ENCODE measurements at places on chromosomes 2 and 18. TPM values are rescaled to one million over a fixed set of nuclear protein-coding genes. Genes with fewer than 3 reads are reported as not detected.

- peak; percentile 78 for DNase-seq
Measured at GRCh38 chr2:173963323-173963816, 1.8 kb downstream of the SP3 start.

Gene ERICH2
- polyA plus RNA-seq = 0.56 TPM

Gene AQP12B
- 1.6 TPM for polyA plus RNA-seq

DNA sequence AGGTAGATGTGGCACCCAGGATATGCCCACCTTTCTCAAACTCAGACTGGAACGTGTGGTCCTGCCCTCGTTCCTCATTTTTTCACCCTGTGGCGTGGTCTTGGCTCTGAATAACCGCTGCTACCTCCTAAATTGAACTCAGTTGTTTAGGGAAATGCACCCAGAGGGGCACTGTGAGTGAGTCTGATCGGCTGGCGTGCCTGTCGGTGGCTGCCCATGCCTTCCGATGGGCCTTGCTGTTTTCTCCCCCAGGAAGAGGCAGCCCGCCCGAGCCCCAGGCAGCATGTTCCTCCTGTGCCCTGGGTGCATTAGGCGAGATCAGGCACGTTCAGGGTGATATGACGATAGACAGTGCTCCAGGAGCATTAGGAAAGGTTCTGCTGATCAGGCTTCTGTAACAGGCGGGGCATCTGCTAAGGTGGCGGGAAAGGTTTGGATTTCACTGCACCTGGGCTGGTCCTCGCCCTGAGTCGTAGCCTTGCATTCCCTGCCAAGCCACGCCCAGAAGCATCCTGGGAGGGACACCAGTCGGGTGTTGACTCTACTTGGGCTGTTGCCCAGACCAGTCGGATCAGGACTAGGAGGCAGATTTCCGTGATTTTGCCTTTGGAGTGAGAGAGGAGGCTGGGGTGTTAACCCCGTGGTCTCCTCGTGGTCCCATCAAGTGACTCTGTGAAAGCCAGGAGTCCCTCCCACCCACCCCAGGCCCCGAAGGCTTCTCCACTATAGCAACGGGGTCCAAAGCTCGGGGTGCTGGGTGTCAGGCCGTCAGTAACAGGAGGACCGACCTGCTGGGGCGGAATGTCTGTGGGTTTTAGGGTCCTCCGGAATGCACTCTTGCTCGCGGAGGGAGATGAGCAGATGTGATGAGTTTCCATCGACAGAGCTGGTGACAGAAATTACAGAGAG is 75.1 kb downstream of the SH3BP4 start:
- no peak for DNase-seq

DNA sequence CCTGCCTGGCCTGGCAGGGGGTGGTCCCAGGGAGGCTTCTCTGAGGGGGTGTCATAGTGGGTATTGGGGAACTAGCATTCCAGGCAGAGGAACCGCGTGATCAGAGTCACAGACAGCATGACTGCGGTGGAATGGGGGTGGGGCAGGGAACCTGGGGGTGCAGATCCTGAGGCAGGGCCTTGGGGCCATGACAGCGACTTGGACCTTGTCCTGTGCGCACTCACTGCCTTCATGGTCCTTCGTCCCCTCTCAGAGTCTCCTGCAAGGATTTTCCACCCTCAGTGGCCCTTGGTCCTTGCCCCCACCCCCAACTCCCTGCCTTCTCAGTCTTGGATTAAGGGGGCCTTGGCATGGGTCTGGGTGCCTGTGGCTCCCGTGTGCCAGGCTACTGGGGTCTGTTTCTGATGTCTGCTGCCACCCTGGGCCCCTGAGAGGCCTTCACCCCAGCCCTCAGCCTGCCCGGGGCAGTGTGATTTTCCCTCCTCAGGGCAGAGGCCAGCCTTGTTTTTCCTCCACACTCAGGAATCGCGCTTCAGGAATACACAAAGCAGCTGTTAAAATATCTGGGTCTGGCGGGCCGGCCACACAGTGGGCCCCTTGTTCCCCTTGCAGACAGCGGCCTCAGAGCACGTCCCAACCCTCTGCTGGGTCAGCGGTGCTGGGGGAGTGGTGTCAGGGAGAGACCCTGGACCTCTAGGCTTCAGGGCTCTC is 51.6 kb downstream of the GLI2 start:
- no peak for DNase-seq

- peak; percentile 69 for DNase-seq
Measured at GRCh38 chr2:126656431-126657147, 631 bp downstream of the GYPC start.

Gene TNS1
- 142 TPM for polyA plus RNA-seq

DNA sequence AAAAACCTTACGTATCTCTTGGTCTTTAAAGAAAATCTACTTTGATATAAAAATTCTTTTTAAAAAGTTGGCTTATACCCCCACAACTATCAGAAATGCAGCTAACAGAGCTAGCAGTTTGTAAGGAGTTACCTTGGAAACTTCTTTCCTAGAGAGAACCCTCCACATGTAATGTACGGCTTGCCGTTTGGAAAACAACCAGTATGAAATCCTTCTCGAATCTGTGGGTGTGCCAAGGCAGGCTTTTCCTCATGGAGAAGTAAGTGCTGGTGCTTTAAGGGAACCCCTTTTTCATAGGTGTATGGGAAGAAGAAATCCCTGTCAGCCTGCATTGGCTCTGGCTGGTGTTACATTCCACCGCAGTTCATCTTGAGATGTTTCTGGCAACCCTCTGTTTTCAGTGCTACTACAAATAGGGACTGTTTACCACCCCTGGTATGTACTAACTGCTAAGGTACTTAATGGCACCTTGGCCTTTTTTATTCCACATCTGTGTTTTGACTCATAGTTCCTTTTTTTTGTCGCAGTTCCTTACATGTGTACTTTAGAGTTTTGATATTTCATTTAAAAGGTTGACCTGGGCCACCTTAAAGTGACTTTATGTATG is 248.4 kb downstream of the FHOD3 start:
- DNase-seq = no peak

DNA sequence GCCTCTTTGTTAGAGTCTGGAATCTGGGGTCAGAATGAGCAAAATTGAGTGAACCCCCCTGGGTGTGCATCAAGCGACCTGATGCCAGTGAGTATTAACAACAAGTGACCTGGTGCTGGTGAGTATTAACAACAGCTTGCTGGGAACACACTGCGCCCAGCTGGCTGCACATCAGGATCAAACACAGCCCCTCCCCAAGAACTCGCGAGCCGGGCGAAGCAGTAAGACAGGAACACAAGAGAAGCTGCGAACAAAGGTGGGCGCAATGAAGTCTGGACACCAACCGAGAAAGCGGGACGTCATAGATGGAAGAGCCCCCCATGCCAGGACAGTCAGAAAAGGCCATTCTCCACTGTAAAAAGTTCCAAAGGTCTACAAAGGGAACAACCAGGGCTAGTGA is 34.3 kb downstream of the CRACDL start:
- DNase-seq = no peak

- DNase-seq = no peak
Measured at GRCh38 chr2:174395969-174396630, 570 bp downstream of the SCRN3 start.

DNA sequence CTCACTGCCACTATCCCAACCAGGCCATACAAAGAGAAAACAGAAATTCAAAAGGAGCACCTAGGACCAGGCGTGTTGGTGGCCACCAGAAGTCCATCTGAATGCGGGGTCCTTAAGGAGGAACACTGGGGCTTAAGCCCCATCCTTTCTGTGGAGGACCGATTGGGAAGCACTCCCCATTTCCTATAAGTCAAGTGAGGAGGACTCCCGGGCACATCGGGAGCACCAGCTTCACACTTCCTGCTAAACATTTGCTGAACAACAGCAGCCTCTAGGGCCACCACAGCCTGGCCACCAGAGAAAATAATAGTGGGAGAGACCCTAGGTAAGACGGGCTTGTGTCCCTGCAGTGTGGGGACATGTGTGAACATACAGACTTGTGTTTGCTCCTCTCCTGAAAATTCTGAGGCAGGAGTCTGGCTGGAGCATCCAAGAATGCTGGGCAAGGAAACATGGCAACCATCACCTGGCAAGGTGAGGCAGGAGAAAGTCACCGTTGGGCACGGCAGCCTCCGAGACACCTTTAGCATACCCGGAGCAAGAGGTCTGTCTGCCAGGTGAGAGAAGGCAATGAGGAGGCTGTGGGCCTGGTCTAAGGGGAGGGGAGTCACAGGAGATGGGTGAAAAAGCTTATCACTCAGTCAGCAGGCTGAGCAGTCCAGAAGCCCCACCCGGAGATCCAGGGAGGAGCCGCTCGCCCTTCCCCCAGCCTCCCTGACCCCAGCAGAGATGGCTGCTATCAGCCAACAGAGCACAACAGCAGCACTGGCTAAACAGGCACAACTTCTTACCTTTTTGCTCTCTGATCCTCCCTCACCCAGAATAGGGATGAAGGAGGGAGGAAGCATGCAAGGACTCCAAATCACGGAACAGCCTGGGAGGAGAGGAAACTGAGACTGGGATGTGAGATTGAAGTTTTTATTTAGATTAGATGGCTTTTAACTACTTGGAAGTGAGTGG is 282.3 kb downstream of the EIPR1 start:
- DNase-seq = no peak

Gene TSPYL6
- polyA plus RNA-seq = not detected

GRCh38 chr2:38806733-38807059 is 28.7 kb downstream of the GEMIN6 start:
- DNase-seq = no peak

Gene GALR1
- 0.09 TPM for polyA plus RNA-seq

DNA sequence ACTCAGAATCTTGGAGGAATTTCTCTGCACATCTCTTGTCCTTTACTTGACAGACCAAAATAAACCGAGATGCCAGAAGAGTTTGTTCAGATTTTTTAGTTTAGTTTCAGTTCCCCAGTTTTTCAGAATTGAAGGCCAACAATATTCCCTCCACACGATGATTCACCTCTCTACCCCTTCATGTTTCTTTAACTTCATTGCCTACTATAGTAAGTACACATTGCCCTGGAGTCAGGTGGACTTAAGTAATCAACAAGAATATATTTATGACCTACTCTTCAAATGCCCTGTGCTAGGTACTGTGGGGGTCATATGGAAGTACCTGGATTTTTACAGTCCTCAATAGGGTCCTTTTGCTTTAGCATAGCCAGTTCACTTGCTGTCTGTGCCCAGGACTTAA is 79.6 kb upstream of the CTLA4 start:
- no peak for DNase-seq

- no peak for DNase-seq
Measured at GRCh38 chr2:218717262-218717661, 6.6 kb downstream of the TTLL4 start.

DNA sequence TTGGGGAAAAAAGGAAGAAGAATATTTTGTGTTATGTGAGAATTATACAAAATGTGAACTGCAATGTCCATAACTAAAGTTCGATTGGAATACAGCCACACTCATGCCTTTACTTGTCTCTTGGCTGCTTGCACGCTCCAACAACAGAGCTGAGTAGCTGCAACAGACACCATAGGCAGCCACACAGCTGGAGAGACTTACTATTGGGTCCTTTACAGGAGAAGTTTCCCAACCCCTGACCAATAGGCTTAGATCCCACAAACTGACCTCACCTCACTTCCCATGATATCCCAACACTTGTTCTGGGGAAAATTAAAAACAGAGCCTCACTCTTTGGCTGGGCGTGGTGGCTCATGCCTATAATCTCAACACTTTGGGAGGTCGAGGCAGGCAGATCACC is 213.8 kb downstream of the SH3BP4 start:
- peak; percentile 15 for DNase-seq

Gene KIF5C
- 0.96 TPM for polyA plus RNA-seq

- peak; percentile 61 for DNase-seq
Measured at GRCh38 chr2:30115141-30115980, 31.4 kb upstream of the YPEL5 start.

- DNase-seq = no peak
Measured at GRCh38 chr2:241551998-241552737, 6.4 kb upstream of the BOK start.

GRCh38 chr2:62424899-62425298 is 81.1 kb downstream of the TMEM17 start:
- no peak for DNase-seq

Gene CRACDL
- 2.0 TPM for polyA plus RNA-seq

DNA sequence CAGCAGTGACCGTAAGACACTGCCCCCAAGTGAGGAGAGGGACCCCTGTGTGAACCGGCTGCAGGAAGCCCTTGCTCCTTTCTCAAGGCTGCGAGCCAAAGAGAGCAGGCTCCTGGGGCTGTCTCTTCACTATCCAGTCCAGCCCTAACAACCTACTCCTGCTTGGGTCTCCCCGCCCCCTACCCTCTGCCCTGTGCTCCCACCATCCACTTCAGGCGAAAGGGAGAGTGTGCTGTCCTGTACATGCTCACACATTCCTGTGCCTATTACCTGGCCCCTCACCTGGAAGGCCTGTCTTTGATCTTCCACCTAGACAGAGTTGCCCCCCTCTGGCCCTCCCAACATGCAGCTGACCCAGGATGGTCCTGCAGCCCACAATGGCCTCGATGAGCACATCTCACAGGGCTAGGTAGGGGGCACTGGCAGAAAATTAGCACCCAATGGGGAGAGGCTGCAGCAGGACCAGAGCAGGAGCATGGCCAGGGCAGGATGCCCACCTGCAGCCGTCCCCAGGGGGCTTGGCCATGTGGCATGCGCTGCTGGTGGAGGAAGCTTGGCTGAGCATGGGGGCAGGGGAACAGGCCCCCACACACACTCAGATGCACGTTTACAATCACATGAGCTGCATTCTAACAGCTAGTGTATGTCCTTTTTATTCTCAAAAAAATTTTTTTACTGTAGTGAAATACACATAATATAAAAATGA is 93.5 kb downstream of the POLR1A start:
- no peak for DNase-seq

- no peak for DNase-seq
Measured at GRCh38 chr2:223488814-223489213, 113.3 kb downstream of the SCG2 start.

Gene INHA
- 0.97 TPM for polyA plus RNA-seq

Gene SP140L
- polyA plus RNA-seq = 7.7 TPM

- DNase-seq = no peak
Measured at GRCh38 chr18:3857544-3857943, 407.6 kb downstream of the TGIF1 start.

DNA sequence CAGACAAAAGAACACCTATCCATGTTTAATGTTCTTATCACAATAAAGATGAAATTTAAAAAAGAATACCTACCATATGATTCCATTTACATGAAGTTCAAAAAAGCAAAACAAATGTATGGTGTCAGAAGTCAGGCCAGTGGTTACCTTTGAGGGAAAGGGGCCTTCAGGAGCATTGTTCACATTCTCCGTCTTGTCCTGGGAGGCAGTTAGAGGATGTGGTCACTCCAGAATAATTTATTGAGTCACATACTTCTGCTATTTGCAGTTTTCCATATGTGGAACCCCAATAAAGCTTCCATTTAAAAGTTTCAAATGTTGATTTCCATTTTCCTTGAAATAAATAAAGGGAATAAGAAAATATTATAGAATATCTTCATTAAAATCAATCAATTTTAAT is 41.6 kb upstream of the POU3F3 start:
- DNase-seq = no peak

GRCh38 chr2:100840519-100840918 is 20.6 kb downstream of the NPAS2 start:
- DNase-seq = no peak

- DNase-seq = no peak
Measured at GRCh38 chr2:241274127-241274526, 41.3 kb downstream of the HDLBP start.

DNA sequence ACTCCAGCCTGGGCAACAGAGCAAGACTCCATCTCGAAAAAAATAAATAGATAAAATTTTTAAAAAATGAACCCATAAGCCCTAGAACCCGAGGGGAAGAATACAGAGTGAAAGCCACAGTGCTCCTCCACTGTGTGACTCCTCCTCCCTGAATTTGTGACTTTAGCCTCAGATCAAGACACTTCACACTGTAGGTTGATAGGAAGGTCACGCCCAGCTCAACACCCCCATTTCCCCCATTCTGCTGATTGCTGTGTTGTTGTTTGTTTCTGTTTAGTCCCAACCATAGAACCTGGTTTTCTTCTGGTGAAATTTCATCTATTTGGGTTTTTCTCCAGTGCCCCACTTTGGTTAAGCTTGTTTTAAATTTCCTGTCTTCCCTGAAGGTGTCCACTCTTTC is 102.2 kb downstream of the VIT start:
- no peak for DNase-seq
